ENCODE measurements at places on chromosomes 16 and 17.

GRCh38 chr17:489758-490329 lies 137.2 kb upstream of the RPH3AL start:
- no peak for DNase-seq

DNA sequence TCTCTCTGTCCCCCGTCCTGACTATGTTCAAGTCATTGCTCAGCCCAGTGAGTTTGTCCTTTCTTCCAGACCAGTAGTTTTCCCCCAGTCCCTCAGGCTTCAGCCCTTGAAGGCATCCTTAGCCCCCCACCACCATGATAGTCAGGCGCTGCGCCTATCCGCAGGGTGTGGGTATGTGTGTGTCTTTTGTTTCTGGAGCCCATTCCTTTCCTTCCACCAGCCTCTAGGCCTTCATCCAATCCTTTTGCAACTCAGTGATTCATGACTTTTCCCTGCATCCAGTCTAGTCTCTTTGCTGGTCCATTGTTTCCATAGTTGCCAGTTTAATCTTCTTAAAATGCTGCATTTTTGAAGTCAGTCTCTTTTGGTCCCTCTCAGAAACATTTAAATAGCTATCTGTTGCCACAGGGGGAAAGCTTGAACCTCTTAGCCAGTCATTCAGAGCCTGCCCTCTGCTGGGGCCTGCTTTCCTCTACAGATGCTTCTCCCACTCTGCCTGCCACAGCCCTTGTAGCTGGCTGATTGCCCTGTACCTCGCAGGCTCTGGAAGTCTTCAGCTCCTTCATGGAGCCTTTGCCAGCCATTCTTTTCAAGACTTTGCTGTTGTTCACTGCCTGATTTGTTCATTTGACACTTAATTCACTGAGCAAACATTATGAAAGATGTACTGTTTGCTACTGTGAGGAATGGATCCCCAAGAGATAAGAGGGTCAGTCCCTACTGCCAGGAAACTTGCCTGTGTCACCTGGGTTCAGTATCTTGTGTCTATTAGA lies 55.9 kb upstream of the ADCY7 start:
- DNase-seq: peak; percentile 50

- DNase-seq: no peak
Observed at GRCh38 chr17:79520167-79521165, 90.4 kb downstream of the RBFOX3 start.

GRCh38 chr17:70040336-70040735 lies 34.7 kb upstream of the KCNJ16 start:
- DNase-seq: no peak

DNA sequence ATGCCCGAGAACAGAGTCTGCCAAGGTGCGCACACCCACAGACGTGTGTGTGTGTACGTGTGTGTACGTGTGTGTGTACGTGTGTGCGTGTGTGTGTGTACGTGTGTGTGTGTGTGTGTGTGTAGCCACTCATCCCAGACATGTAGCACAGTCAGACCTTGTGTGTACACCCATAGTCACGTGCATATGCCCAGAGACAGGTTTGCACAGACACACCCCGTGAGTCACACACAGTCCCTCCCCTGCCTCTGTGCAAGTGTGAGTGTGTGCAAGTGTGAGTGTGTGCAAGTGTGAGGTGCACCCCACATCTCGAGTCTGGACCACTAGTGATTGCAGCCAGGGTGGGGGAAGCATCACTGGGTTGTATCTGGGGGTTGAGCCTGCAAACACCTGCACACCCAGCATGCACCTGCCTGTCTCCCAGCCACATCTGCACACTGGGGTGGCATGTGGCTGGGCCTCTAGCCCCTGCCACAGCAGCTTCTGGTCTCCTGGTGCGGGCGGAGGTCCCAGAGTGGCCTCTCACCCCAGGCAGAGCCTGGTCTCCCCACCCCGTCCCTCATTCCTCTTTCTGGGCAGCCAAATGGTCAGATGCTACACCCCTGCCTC lies 23.6 kb downstream of the BAHCC1 start:
- DNase-seq: peak; percentile 59

DNA sequence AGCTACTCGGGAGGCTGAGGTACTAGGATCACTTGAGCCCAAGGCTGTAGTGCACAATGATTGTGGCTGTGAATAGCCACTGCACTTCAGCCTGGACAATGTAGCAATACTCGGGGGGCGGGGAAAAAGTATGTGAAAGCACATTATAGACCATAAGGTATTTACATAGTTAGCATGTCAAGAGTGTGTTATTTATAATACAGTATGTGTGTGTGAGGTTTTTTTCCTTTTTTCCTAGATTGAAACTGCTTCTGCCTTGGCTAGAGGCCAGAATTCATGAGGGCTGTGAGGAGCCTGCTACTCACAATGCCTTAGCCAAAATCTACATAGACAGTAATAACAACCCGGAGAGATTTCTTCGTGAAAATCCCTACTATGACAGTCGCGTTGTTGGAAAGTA lies 30.5 kb downstream of the PTRH2 start:
- DNase-seq: no peak

DNA sequence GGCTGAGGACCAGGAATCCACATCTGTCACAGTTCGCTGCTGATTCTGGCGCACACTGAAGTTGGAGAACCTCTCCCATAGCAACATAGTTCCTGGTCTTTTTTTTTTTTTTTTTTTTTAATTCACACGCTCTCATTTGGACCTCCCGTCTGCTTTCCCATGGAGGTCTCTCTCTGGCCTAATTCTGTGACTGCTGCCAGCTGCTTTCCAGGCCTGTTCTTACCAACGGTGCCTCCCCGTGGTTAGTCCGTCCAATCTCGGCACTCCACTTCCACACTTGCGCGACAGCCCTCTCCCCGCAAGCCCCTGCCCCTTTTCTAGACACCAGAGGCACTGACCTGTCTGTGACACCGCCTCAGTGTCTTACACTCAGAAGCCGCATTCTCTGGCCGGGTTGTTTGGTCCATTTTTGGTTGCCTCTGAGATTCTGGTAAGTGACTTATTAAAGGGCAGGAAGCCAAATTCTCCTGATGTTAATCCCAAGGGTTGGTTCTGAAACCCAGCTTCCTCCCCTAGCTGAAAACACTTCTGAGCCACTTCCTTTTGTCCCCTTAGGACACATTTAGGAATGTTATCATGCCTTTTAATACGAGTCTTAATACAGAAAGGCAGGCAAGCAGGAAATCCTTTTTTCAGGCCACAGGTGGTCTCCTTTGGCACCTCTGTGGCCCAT lies 1.1 kb upstream of the AKTIP start:
- no peak for DNase-seq

DNA sequence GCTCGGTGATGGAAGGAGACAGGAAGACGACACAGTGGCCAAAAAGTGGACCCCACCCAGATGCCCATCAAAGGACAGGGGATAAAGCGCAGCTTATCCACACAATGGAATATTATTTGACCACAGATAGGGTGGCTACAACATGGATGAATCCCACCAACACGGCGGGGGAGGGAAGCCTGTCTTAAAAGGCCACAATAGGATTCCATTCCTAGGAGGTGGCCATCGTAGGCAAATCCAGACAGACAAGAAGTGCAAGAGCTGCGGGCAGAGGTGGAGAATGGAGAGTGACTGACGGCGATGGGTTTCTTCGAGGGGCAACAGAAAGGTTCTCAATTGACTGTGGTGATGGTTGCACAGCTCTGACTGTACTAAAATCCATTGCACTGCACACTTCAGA lies 16.0 kb downstream of the SLC38A8 start:
- no peak for DNase-seq

GRCh38 chr17:51742571-51742970 lies 415.9 kb downstream of the CA10 start:
- DNase-seq: no peak

DNA sequence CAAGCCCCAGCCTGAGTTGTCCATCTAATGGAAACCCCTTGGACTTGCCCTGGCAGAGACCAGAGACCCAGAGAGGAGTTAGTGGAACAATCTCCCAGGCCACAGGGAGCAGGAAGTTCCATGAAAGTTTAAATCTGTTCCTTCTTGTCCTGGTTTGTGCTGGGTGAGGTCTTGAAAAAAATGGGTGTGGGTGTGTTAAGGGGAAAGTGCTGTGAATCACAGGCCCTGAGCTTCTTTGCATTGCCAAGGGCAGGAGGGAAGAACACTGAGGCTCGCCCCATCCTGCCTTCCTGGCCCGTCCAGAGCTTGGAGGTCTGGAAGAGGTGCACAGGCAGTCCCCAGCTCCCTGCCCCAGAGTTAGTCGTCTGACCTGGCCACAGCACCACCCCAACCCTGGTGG lies 2.3 kb downstream of the ADORA2B start:
- no peak for DNase-seq

- no peak for DNase-seq
Observed at GRCh38 chr17:1179818-1180742, at the start of gene ABR. Gene ABR (minus strand): TSS chr17:1179981. CDS start chr17:1179727, 254 bp downstream.

DNA sequence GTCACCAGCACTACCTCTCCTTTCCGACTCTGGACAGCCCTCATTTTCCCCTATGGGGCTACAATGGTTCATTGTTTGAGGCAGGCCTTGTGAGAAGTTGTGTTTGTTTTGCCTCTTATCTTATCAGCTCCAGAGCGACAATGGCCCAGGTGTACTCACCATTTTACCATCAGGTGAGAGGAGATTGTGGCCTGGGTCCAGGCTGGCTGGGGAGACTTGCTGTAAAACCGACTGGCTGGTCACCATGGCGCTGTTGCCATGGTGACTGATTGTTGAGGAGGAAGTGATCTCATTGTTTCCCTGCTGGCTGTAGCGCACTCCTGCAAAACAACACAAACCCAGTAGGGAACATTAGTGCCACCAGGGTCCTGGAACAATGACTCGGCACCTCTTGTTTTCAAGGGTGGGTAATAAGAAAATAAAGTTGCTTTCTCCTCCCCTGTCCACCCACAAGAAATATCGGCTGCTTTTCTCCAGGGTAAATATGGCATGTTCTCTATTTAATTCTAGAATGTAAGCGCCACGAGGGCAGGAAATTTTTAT lies 34.4 kb downstream of the HNF1B start:
- no peak for DNase-seq

- no peak for DNase-seq
Observed at GRCh38 chr17:45279898-45280297, 18.0 kb upstream of the SPATA32 start.

DNA sequence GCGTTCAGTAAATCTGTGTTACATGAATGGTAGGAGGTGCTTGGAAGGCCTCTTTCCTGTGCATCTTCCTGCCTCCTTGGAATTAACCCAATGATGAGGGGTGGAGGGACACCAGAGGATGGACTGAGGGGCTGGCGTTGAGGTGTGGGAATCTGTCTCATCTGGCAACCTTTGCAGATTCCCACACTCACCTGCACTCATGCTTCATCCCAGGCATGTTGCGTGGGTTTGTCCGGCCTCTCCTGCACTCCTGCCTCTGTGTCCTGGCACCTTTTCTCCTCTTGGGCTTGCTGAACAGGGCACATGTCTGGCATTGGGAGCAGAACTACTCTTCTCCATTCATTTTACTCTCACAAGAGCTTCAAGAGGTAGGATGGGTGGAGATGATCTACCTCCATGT lies 3.1 kb upstream of the IGFBP4 start:
- no peak for DNase-seq

GRCh38 chr17:65290056-65290455 lies 152.9 kb downstream of the RGS9 start:
- no peak for DNase-seq

GRCh38 chr17:1122533-1123392 lies 57.0 kb downstream of the ABR start:
- DNase-seq: peak; percentile 64

DNA sequence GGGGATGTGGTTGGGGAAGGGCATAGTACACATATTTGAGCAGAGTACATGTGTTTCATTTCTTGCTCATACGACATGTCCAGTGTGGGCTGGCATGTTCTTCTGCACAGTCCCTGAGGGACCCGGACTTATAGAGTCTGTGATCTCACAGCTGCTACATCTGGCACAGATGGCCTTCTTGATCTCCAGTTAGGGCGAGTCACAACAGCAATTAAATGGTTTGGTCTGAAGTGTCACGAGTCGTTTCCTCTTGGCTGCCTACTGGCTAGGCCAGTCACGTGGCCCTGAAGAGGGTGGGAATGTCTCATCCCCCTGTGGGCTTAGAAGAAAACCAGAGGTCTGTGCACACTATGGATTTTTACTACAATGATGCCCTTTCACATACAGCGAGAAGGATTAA lies 443.6 kb downstream of the WWOX start:
- DNase-seq: no peak

DNA sequence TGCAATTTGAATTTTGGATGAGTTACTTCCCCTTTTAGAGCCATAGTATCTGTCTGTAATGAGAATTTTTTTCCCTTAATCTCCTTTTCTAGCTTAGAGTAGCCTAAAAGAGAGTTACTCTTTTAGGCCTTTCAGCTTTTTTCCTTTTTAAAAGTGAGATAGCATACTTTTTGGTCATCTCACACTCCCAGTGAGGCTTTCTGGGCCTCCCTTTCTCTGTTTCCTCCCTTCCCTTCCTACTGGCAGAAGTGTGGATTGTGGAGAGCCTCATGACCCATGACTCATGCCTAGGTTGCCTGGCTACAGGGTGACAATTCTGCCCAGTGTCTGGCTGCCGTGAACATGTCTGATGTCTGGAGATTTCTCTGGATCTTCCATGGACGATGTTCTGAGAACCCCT lies 15.2 kb downstream of the KRT23 start:
- DNase-seq: no peak

DNA sequence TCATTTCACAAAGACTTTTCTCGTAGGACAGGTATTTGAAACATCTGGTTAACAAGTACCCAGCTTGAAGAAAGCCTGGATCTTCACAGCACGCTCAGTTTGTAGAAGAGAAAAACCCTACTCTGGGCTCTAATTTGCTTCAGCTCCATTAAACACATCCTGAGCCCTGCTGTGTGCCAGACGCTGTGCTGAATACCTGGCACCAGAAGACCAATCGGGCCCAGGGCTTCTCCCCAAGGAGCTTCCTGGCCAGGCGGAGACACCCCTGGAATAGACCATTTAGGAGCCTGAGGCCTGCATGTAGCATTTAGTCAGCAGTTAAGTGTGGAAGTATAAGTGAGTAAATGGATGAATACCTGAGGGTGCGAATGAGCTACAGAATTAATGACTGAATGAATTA lies 8.9 kb upstream of the ABAT start:
- DNase-seq: no peak

DNA sequence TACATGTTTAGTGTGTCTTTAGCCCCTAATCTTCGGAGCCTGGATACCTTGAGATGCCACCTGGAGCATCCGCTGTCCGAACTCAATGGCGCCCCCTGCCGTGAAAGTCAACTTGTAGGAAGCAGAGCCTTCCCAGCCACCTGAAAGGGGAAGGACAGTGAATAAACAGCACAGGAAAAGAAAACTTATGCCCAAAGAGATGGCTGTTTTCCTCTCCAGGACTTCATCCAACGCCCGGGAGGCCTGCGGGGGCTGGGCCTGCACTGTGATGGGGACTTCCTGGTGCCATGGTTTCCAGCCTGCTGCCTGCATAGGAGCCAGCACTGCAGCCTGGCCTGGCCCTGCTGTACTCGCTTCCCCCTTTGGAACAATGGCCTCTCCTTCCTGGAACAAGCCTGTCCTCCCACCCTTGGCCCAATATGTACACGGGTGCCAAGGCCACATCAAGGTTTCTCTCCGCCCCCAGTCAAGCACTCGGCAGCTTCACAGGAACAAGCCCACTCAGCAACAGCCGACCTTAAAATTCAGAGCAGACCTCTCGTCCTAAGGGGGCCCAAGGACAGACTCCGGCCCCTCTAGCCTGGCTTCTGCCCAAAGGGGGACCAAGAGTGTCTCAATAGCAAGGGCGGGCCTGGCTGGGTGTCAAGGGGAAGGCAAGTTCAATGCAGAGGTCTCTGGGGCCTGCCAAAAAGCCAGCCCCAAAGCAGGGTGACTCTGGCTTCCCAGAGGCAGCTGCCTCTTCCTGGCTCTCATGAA lies 4.5 kb upstream of the UNC13D start:
- peak; percentile 66 for DNase-seq

Measured in SHP77 treated with DMSO at 0.1 percent for 48 hours (cell line).